ENCODE measurements at places on chromosomes 5 and 9. TPM values are rescaled to one million over a fixed set of nuclear protein-coding genes. Genes with fewer than 3 reads are reported as not detected.

The IGFBPL1 gene
- 0.20 TPM for total RNA-seq

The FAM221B gene
- total RNA-seq: not detected

The CENPH gene
- total RNA-seq: 93.0 TPM

The FOXD4L5 gene
- total RNA-seq: not detected

The TLE1 gene
- total RNA-seq: 0.10 TPM

The CYLC2 gene
- not detected for total RNA-seq

The ARL10 gene
- 3.9 TPM for total RNA-seq

DNA sequence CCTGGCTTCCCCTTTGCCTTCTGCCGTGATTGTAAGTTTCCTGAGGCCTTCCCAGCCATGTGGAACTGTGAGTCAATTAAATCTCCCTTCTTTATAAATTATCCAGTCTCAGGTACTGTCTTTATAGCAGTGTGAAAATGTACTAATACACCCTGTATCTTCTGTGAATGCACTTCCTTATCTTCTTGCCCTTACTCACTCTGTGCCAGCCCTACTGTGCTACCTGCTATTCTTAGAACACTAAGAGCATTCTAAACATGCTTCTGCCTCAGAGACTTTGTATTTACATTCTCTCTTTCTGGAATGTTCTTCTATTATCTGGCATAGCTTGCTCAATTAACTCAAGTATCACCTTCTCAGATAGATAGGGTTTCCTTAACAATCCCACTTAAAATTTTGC, 164.4 kb upstream of the EDIL3 start:
- DNase-seq: no peak
- no peak overlapping the region for H3K4me3 ChIP-seq
- no peaks in the 10 kb centered on the region for H3K27me3 ChIP-seq
- H3K4me1 ChIP-seq: no peaks in the 10 kb centered on the region
- H3K27ac ChIP-seq: no peak overlapping the region
- H3K36me3 ChIP-seq: no peaks in the 10 kb centered on the region

- no peaks in the 10 kb centered on the region for H3K36me3 ChIP-seq
- H3K4me3 ChIP-seq: no peak overlapping the region
- no peak overlapping the region for H3K27ac ChIP-seq
- H3K27me3 ChIP-seq: no peaks in the 10 kb centered on the region
- DNase-seq: no peak
These were observed 101.3 kb downstream of the CNTLN start for GRCh38 chr9:17236147-17236546.

DNA sequence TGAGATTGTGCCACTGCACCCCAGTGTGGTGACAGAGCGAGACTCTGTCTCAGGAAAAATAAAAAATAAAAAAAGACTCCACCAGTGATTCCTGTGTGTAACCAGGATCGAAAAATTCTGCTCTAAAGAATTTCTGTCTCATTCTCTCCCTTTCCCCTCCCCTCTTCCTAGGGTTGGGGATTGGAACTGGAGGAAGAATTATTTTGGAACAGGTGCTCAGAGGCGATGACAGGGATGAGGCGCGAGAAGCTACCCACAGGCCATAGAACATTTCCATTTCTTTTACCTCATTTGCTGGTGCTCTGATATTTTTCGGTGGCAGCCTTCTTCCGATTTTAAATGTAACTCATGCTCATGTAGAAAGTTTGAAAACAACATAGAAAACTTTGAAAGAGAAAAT, 80.1 kb downstream of the DAPK1 start:
- H3K4me1 ChIP-seq: no peaks in the 10 kb centered on the region
- H3K27me3 ChIP-seq: peaks cover 2% of the 10 kb centered on the region
- DNase-seq: no peak
- H3K36me3 ChIP-seq: no peaks in the 10 kb centered on the region
- H3K27ac ChIP-seq: no peak overlapping the region

DNA sequence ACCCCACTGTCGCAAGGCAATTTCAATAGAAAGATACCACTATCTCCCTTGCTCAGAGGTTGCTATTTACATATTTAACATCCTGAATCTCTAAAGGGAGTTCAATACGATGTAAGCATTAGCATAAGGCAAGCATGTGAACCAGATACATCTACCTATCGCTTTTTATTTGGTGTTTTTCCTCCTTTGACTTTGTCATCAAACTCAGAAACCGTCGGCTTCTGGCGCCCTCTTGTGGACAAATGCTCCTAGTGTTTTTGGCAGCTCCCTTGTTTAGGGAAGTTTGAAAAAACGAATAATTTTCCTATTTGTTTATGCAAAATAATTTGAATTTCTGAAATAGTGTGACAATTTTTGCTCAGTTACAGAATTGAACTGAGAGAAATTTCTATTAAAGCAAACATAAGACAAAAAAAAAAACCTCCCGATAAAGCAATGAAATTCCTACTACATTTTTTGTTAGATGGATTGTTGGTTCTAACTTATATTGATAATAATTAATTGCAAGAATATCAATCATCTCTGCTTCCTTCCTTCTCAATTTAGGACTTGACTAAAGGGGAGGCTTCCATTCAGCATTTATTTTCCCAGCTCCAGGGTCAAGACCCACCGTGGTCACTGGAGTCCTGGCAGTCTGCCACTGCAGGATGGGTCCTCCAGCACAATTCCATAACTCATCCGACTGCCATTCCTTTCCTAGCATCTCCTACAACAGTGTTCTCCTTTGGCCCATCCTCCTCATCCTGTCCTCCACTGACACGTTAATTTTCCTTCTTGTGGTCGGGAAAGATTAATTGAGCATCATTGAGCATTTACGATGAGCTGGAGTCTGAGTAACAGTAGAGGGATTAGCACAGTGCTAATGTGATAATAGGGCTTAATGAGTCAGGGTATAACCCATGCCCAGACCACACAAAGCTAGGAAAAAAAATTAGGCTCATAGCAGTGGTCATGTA, 131.8 kb upstream of the CHD1 start:
- no peaks in the 10 kb centered on the region for H3K36me3 ChIP-seq
- no peak overlapping the region for H3K4me3 ChIP-seq
- H3K4me1 ChIP-seq: peaks cover 1% of the 10 kb centered on the region

- H3K36me3 ChIP-seq: no peaks in the 10 kb centered on the region
- no peaks in the 10 kb centered on the region for H3K4me1 ChIP-seq
- peaks cover 4% of the 10 kb centered on the region for H3K27me3 ChIP-seq
- no peak overlapping the region for H3K4me3 ChIP-seq
- H3K27ac ChIP-seq: no peak overlapping the region
These were observed 202.8 kb downstream of the SREK1 start for GRCh38 chr5:66346869-66347268.

- H3K27me3 ChIP-seq: no peaks in the 10 kb centered on the region
- H3K4me3 ChIP-seq: no peak overlapping the region
- H3K27ac ChIP-seq: no peak overlapping the region
These were observed 5.4 kb downstream of the LSM11 start for GRCh38 chr5:157748760-157749461.

DNA sequence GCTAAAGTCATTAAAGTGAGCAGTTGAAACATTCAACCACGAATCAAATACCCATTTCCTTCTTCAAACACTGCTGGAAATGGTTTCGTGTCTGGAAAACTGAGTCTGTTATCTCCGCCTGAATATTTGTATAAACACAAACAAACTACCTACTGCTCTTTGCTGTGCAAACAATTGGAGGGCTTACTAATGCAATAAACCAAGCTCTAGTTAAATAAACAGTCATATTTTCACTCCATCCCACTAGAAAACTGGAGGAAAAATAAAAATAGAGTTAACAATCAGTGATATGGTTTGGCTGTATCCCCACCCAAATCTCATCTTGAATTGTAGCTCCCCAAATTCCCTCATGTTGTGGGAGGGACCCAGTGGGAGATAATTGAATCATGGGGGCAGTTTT, 397.6 kb downstream of the RASEF start:
- H3K4me3 ChIP-seq: no peak overlapping the region
- H3K27me3 ChIP-seq: no peaks in the 10 kb centered on the region
- no peaks in the 10 kb centered on the region for H3K36me3 ChIP-seq

GRCh38 chr5:139132515-139132914, 65.7 kb downstream of the SIL1 start:
- H3K4me1 ChIP-seq: no peaks in the 10 kb centered on the region
- no peaks in the 10 kb centered on the region for H3K36me3 ChIP-seq
- DNase-seq: no peak
- no peaks in the 10 kb centered on the region for H3K27me3 ChIP-seq

- no peaks in the 10 kb centered on the region for H3K36me3 ChIP-seq
- H3K27ac ChIP-seq: no peak overlapping the region
These were observed 1218.2 kb downstream of the FOXD4L5 start for GRCh38 chr9:64066736-64067368.

- H3K4me3 ChIP-seq: no peak overlapping the region
- no peak overlapping the region for H3K27ac ChIP-seq
- no peaks in the 10 kb centered on the region for H3K27me3 ChIP-seq
These were observed 121.8 kb downstream of the SEMA6A start for GRCh38 chr5:116452774-116453368.

DNA sequence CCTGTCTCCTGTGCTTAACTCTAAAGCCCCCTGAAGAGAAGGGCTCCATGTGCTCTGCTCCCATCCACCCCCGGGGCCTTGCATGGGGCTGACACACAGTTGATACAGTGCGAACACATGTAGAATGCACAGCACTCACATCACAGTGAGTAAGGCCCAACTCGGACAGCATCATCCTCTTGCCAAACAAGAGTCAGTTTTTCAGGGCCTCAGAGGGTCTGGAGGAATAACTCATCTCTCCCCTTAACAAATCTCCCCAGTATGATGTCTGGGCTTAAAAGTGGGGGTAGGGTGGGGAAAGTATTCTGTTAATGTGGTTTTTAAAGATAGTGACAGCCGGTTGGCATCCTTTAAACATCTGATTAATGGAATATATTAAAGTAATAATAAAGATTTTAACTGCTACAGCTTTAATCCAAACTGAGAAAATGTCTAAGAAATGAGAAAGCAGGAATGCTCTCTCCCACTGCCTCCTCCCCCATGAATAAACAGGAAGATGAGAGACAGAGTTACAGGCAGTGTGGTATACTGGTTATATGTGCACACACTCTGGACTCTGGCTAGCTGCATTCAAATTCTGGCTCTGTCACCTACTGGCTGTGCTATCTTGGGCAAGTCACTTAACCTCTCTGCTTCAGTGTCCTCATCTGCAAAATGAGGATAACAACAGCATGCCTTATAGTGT, 22.5 kb downstream of the APBA1 start:
- H3K4me1 ChIP-seq: no peaks in the 10 kb centered on the region
- no peak overlapping the region for H3K27ac ChIP-seq
- no peaks in the 10 kb centered on the region for H3K36me3 ChIP-seq
- H3K4me3 ChIP-seq: no peak overlapping the region
- no peak for DNase-seq
- H3K27me3 ChIP-seq: peaks cover 2% of the 10 kb centered on the region

- H3K4me1 ChIP-seq: peaks cover 53% of the 10 kb centered on the region
- no peak for DNase-seq
- peaks cover 14% of the 10 kb centered on the region for H3K36me3 ChIP-seq
- no peaks in the 10 kb centered on the region for H3K27me3 ChIP-seq
- H3K4me3 ChIP-seq: peak overlapping the region; percentile 36
These were observed 13.8 kb downstream of the ST8SIA4 start for GRCh38 chr5:100889165-100889743.

DNA sequence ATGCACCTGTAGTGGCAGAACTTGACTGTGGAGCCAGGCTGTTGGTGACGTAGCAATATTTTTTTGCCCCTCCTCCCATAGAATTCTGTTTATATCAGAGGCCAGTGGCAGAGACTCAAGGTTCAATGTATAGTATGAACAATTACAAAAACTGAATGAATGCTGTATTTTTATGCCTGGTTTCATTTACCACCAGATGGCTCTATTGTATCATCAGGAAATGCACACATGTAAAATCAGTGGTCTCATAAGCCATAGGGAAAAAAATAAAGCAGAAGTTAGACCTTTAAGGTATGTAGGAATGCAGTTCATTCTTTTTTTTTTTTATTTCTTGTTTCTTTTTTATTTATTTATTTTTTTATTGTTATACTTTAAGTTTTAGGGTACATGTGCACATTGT, 43.6 kb downstream of the CCDC192 start:
- no peaks in the 10 kb centered on the region for H3K36me3 ChIP-seq
- no peak for DNase-seq
- H3K4me3 ChIP-seq: no peak overlapping the region
- H3K4me1 ChIP-seq: no peaks in the 10 kb centered on the region
- H3K27me3 ChIP-seq: peaks cover 7% of the 10 kb centered on the region
- H3K27ac ChIP-seq: no peak overlapping the region

DNA sequence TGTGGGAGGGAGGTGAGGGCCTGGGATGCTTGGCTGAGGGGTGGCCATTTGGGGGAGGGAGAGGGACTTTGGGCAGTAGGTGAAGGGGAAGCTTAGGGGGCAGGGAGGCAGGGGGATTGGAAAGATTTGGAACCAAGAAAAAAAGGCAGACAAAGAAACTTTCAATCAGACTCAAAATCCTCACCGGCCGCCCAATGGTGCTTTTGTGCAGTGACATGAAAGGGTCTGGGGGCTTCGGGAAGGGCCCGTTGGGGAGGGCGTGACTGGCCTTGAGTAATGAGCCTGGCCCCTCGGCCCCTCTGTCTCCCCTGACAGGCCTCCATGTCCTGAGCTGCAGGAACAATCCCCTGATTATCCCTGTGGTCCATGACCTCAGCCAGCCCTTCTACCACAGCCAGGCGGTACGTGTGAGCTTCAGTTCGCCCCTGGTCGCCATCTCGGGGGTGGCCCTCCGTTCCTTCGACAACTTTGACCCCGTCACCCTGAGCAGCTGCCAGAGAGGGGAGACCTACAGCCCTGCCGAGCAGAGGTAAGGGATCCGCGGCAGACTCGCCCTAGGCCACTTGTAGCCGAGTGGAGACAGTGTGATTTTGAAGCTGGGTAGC, 181.1 kb downstream of the PAPPA start:
- H3K4me1 ChIP-seq: no peaks in the 10 kb centered on the region
- H3K36me3 ChIP-seq: no peaks in the 10 kb centered on the region
- H3K4me3 ChIP-seq: no peak overlapping the region
- DNase-seq: no peak

GRCh38 chr5:372996-373709, 51.6 kb downstream of the AHRR start:
- peaks cover 48% of the 10 kb centered on the region for H3K4me1 ChIP-seq
- peaks cover 12% of the 10 kb centered on the region for H3K27me3 ChIP-seq
- H3K4me3 ChIP-seq: peak overlapping the region; percentile 24
- H3K36me3 ChIP-seq: no peaks in the 10 kb centered on the region
